ENCODE measurements at places on chromosomes 1 and 21.

- no peak for DNase-seq
These were observed 692.4 kb downstream of the KCNT2 start for GRCh38 chr1:195915826-195916225.

- DNase-seq, result no peak
These were observed 6.7 kb downstream of the PIK3CD start for GRCh38 chr1:9658199-9658598.

- no peak for DNase-seq
These were observed 87.2 kb upstream of the POU3F1 start for GRCh38 chr1:38133756-38134155.

GRCh38 chr1:107941123-107941522 lies 23.9 kb downstream of the VAV3 start:
- no peak for DNase-seq

DNA sequence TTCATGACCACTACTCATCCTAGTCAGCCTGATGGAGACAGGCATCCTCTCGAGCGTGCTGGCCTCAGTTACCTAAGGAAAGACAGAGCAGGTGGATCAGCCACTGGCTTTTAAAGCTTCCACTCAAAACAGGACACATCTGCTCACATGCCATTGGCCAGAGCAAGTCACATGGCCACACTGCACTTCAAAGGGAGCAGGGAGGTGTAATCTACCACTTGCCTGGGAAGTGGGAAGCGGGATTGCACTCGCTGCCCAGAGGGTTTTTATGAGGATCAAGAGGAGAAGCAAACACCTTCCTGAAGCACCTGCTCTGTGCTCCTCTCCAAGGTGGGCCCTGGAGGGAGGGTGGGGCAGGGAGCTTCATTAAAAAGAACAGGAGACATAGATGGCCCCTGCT lies 108.0 kb downstream of the TAS1R2 start:
- DNase-seq, result no peak

- DNase-seq, result no peak
These were observed 9.6 kb downstream of the UMODL1 start for GRCh38 chr21:42080788-42081083.

All from activated CD4-positive, alpha-beta T cell treated with anti-CD3 and anti-CD28 coated beads, Interleukin-2, amount 50 U/mL, for 48 hours (primary cell).